ENCODE measurements at places on chromosomes 7 and 10.
A peak's percentile ranks its signal among the peaks of the same experiment; 100 is the strongest.

GRCh38 chr10:131786756-131787605 is 113.8 kb upstream of the PPP2R2D start:
- DNase-seq: peak; percentile 8

GRCh38 chr7:127900141-127900540 is 131.1 kb downstream of the LRRC4 start:
- no peak for DNase-seq

DNA sequence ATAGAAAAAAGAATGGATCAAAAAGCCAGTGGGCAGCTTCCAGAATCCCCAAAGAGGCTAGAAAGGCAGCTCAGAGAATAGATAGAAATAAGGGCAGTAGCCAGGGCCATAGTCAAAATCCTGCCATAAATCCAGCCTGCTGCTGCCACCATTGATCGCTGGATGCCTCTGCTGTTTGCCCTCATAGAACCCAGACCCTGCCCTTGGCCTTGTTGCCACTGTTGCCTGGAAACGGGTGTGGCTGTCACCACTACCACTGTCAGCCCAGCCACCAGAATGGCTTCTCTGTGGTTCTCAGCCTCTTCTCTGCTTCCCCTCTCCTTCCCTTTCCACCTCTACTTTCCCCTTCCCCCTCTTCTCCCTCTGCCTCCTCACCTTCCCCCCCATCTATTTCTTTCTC is 57.8 kb downstream of the HHEX start:
- DNase-seq: no peak

- DNase-seq: no peak
These were observed 46.5 kb downstream of the INHBA start for GRCh38 chr7:41656366-41656765.

DNA sequence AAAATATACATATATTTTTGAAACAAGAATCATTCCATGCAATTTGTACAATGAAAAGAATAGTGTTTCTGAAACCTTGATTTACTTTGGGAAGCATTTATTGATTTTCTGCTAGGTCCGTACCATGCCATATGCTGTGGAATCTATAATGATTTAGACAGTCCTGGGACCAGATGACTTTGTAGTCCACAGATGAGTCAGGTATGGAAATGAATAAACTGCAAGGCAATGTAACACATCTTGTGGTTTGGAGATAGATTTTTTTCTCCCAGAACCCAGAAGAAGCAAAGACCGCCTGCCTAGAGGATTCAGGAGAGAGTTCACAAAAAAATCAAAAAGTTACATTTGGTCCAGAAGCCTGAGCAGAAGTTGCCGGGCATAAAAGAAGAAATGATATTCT is 190.4 kb downstream of the GPR37 start:
- no peak for DNase-seq

DNA sequence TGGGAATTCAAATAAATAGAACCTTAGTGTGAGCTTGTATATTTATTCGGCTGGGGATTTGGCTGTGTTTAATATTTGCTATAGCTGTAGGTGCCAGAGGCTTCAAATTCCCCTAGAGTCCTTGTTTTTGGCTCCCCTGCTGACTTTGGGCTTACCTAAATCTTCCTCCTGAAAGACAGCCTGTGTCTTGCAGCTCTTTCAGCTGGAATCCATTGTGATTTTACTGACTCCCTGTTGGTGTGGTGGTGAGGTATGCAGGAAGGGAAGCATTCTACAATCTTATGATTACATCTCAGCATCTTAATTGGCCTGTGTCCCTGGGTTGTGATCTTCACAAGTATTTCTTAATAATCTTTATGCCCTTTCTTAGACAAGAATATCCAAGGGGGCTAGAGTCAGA is 25.9 kb downstream of the FOXI2 start:
- no peak for DNase-seq
